Activated CD4-positive, alpha-beta T cell treated with anti-CD3 and anti-CD28 coated beads, Interleukin-2, amount 50 U/mL, for 1 hour (primary cell): ENCODE measurements at places on chromosomes 1 and 21.

- peak; percentile 2 for DNase-seq
Observed at GRCh38 chr1:50976890-50977574, 7.0 kb downstream of the CDKN2C start.

GRCh38 chr21:35971824-35972223 is 88.5 kb downstream of the SETD4 start:
- DNase-seq: no peak

DNA sequence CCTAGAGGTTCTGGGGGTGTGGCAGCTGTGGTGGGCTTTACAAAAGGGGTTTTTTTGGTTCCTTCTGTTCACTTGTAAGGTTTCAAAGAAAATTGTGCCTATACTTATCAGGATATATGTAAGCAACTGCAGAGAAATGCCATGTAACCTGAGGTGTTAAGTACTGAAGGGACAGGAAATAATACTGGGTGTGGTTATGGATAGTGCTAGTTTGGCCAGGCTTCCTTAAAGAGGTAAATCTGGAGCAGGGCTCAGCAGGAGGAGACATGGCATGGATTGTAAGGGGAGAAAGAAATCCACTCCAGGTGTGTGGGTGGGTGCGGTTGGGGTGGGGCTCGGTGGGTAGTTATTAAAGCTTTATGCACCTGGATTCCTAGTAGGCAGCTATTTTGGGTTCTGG is 28.3 kb downstream of the KIRREL1 start:
- DNase-seq: no peak

DNA sequence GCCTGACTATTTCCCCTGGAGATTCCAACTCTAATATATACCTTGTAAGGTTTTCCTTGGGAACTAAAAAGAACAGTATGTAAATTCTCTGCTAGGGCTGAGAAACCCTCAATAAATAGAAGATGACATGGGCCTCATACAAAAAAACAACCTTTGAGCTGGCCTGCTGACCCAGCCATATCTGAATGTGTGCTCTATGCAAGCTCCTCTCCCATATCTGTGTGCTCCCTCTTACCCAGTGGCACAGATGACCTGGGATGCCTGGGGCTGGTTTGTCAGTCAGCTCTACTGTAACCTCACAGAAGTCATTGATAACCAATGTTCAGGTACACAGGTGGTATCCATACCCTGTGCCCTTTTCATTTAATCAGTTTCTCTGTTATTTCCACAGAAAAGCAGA is 329.2 kb downstream of the SEC16B start:
- DNase-seq: no peak

DNA sequence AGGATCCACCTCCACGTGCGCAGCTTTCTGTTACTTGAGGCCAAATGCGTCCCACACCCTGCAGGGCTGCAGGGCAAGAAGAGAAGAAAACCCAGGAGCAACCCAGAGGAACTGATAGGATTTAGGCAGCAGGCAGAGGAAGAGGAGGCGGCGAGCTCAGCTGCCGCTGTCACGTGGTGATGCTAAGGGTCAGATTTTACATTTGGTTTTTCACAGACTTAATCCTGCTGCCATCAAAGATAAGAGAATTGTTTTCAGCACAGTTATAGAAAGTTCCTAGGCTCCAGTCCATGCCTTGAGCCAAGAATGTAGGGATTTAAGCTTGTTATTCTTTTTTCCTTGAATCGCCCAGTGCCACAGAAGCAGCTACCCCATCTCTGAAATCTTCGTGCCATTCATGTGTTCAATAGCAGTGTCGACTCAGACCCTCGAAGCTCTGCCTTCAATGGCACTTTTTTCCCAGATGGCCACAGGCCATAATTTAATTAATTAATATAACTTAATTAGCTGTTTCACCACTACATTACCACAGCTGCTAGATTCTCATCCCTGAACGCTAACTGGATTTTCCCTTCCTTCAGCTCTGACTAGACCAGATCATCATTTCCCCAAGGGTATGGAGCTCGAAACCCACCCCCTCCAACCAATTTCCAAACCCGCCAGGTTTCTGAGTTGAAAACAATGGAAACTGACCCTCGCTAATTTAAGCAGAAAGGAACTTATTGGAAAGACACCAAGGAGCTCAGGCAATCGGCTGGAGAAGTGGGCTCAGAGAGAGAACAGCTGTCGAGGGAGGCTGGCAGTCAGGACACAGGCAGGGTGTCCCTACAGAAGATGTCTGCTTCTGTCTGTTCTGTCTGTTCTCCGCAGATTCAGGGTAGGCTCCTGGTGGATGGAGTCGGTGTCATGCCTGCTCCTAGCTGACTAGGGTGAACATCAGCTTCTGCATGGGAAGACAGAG is 36.2 kb downstream of the LDLRAP1 start:
- DNase-seq: no peak

GRCh38 chr1:155113450-155113980 is 14.2 kb upstream of the EFNA1 start:
- no peak for DNase-seq

GRCh38 chr1:166083887-166084286 is 82.9 kb downstream of the FAM78B start:
- no peak for DNase-seq

- DNase-seq: no peak
Observed at GRCh38 chr21:46031484-46031883, 49.9 kb downstream of the COL6A1 start.

DNA sequence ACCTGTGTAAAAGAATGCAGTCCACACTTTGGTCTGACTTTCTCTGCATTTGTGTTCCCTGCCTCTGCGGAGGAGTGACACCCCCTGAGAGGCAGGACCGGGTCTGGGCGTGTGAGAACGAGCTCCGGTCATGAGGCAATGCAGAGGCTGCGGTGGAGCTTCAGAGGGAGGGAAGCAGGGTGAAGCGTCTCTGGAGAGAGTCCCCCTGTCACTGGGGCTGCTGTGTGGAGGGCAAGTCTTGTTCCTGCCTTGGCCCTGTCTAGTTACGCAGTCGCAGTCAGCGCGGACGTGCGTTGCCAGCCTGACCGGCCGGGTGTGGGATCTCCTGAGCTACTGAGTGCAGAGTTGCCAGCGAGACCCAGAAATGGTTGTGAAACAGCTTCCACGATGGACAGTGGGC is 48.5 kb downstream of the BACE2 start:
- DNase-seq: no peak

DNA sequence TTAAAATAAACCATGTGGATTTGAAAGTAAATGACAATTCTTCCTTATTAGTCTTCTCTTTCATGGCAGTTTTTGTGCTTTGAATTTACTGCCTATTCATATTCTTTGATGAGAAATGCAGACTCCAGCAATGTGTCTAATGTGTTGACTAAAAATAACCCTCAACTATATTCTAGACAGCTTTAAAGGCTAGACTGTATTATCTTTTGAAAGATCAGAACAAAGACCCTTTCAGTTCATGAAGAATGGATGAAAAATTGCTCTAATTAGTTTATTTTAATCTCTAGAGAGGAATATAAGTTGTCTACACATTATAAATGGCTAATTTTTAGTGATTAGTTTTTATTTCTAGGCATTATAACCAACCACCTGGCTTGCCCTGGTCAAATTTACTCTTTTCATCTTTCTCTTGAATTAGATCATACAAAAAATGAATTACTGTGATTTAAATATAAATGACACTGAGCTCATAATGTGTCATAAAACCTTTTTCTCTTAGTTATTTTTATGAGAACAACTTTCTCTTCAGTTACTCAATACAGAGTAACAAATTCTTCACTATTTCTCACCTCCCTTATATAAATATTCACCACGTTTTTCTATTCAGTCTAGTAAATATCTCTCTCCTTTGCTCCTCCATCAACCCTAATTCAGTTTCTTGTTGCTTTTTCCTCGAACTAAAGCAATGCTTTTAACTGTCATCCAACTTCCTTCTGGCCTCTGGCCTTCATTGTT is 428.5 kb upstream of the TMPRSS15 start:
- DNase-seq: no peak

DNA sequence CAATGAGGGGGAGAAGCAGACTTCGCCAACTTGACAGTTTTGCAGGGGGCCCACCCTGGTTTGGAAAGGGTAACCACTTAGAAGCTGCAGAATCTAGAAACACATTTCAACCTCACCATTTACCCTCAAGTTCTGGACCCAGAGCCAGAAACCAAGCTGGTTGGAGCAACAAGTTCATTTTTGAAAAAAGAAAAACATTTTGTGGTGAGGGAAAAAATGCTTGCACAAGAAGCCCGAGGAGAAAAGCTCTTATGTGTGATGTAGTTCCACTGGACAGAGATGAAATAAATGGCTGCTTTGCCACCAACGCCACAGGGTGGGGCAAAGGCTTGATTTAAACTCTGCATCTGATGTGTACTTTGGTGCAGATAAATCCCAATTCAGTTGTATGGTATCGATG is 10.6 kb upstream of the NGF start:
- DNase-seq: no peak

- no peak for DNase-seq
Observed at GRCh38 chr1:228393268-228393701, 13.3 kb downstream of the TRIM11 start.

DNA sequence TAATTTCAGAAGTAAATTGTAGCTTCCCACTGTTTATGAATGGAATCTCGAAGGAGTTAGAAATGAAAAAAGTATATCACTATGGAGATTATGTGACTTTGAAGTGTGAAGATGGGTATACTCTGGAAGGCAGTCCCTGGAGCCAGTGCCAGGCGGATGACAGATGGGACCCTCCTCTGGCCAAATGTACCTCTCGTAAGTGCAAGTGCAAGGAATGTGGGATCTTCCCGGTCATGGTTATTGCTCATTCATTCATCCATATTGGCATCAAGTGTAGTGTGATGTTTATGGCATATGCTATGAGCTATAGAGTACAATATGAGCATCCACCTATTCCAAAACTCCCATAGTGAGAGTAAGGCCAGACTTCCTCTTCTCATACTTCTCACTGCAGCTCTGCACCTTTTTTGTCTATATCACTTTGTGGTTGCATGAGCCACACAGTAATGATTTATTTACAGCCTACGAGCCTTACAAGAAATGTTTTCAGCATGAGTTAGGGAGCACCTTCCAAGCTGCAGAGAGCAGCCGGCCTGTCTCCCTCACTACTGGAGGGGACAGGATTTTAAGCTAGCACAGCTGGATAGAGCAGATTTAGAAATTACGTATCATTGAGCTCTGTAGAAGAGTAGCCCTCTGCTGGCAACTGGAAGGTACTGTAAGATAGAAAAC is 24.9 kb upstream of the CR1L start:
- DNase-seq: no peak

DNA sequence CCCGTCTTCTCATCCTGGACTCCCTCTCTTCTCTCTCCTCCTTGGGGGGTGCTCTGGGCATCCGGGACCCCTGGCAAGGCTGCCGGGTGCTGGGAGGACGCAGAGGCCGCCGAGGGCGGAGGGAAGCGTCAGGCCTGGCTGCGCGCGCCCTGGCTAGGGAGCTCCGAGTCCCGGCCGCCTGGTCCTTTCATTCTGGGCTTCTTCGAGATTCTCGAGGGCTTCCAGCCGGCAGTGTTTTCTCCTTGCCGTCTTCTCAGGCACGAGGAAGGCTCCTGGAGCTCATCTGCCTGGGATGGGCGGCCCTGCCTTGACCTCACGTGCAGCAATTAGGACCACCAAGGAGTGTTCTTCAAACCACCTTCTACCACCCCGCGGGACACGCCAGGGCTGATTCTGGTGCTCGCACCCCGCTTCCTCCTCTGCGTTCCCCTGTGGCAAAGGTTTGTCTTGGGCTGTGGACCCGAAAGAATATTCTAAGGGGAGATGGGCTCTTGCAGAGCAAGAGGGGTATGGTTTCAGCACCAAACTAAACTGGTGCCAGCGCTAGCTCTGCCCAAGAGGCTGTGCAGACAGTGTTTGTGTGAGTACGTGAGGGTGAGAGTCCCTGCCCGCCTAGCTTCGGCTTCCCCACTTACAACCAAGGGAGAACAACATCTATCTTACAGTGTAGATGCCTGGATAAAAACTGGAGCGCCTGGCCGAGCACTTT is 36.5 kb downstream of the PIK3CD start:
- no peak for DNase-seq

DNA sequence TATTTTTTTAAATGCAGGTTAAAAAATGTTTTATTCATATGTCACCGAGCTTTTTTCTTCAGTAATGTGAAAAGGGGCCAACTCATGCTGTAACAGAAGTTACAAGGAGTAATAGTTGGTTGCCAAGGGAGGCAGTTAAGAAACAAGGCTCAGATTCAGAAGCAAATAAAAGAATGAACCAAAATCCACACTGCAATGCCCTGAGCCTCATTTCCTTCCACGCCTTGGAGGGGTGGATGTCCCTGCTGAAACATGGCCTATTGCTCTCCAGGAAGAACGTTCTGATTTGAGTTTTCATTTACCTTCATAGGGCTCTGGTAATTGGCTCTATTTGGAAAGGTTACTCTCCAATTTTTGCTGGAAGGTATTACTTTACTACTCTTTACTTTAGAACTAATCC is 24.4 kb downstream of the ALG14 start:
- DNase-seq: no peak
